Mesothelial cell of epicardium (in vitro differentiated cells): ENCODE measurements at places on chromosomes 12 and 14.

DNA sequence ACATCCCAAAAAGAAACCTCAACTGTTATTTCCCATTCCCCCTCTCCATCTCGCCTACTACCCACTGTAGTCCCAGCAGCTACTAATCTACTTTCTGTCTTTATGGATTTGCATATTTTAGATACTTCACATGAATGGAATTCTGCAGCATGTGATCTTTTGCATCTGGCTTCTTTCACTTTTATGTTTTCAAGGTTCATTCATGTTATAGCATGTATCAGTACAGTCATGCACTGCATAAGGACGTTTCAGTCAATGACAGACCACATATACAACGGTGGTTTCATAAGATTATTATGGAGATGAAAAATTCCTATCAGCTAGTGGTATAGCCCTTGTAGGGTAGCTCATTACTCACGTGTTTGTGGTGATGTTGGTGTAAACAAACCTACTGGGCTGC is 24.5 kb downstream of the PCNX4 start:
- H3K4me3 ChIP-seq = no peak overlapping the region
- DNase-seq = no peak
- H3K27me3 ChIP-seq = no peaks in the 10 kb centered on the region
- H3K4me1 ChIP-seq = peaks cover 4% of the 10 kb centered on the region
- H3K36me3 ChIP-seq = peaks cover 24% of the 10 kb centered on the region

DNA sequence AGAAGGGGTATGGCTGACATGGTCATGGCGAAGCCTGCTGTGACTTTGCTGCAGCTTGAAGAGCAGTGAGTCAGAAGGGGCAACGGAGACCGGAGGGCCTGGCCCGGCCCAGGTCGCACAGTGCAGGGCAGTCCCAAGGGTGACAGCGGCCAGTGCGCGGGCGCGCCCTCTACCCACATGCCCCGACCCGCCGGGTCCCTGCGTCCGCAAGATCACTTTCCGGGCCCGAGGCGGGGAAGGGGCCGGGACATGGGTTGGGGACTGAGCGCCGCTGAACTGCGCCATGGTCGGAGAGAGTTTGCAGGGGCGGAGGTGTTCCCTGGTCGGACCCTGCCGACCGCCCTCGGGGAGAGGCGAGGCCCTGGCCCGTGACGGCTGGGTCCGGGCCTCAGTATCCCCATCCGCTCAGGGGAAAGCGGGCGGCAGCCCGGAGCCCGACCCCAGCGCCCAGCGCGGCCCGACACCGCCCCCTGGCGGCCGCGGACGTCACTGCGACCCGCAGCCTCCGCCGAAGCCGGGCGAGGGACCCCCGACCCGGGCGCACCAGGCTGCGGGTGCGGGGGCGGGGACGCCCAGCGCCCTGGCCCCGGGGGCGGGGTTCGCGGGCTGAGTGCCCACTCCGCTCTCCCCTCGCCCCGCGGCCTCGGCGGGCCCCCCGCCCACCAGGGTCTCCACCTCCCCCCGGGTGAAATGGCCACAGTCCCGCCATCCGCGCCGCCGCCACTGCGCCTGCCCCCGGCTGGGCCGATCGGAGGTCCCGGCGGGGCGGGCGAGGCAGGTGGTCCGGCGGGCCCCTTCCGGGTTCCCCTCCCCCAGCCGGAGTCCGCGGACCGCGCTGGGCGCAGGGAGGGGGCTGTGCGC is 7.2 kb upstream of the ANKRD9 start:
- H3K27me3 ChIP-seq = no peaks in the 10 kb centered on the region
- peaks cover 2% of the 10 kb centered on the region for H3K4me1 ChIP-seq
- peak; percentile 56 for DNase-seq
- H3K27ac ChIP-seq = peak overlapping the region; percentile 47
- no peaks in the 10 kb centered on the region for H3K36me3 ChIP-seq
- H3K4me3 ChIP-seq = peak overlapping the region; percentile 82

- H3K36me3 ChIP-seq = no peaks in the 10 kb centered on the region
- H3K27me3 ChIP-seq = no peaks in the 10 kb centered on the region
- no peaks in the 10 kb centered on the region for H3K4me1 ChIP-seq
- H3K4me3 ChIP-seq = no peak overlapping the region
- no peak overlapping the region for H3K27ac ChIP-seq
These were observed 38.6 kb downstream of the MGST1 start for GRCh38 chr12:16385782-16386646.

- no peaks in the 10 kb centered on the region for H3K27me3 ChIP-seq
- peak overlapping the region; percentile 34 for H3K4me3 ChIP-seq
- H3K4me1 ChIP-seq = peaks cover 17% of the 10 kb centered on the region
These were observed 47.8 kb downstream of the LRCOL1 start for GRCh38 chr12:132562489-132563021.

GRCh38 chr12:91988086-91988923 is 157.3 kb downstream of the BTG1 start:
- no peak overlapping the region for H3K4me3 ChIP-seq
- H3K27me3 ChIP-seq = no peaks in the 10 kb centered on the region
- no peak overlapping the region for H3K27ac ChIP-seq
- no peak for DNase-seq
- peaks cover 42% of the 10 kb centered on the region for H3K4me1 ChIP-seq
- H3K36me3 ChIP-seq = no peaks in the 10 kb centered on the region

- DNase-seq = no peak
- peak overlapping the region; percentile 91 for H3K4me3 ChIP-seq
- peaks cover 87% of the 10 kb centered on the region for H3K27me3 ChIP-seq
- peak overlapping the region; percentile 78 for H3K27ac ChIP-seq
These were observed 663 bp downstream of the PTGER2 start for GRCh38 chr14:52314595-52315354.

GRCh38 chr14:44873536-44873935 is 88.2 kb downstream of the KLHL28 start:
- no peak overlapping the region for H3K4me3 ChIP-seq
- H3K4me1 ChIP-seq = no peaks in the 10 kb centered on the region
- H3K27me3 ChIP-seq = peaks cover 7% of the 10 kb centered on the region
- no peak for DNase-seq
- H3K27ac ChIP-seq = no peak overlapping the region

- H3K27me3 ChIP-seq = no peaks in the 10 kb centered on the region
- no peak for DNase-seq
- H3K4me3 ChIP-seq = no peak overlapping the region
- H3K27ac ChIP-seq = no peak overlapping the region
- H3K4me1 ChIP-seq = no peaks in the 10 kb centered on the region
These were observed 3.2 kb downstream of the GZMH start for GRCh38 chr14:24606297-24606696.

DNA sequence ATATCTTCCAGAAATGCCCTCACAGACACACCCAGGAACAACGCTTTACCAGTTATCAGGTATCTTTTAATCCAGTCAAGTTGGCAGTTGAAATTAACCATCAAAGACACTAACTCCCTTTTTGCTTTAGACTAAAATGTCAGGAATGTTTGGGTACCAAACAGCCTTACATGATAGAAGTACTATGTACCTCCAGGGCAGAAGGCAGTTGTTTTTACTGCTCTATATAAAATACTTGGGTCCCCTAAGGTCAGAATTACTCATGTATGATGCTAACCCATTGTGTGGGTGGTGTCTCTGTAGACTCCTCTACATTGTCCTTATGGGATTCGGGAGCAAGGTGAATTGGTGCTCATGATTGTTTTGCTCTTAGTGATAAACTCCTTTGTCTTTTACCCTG is 492.5 kb upstream of the FLRT2 start:
- DNase-seq = no peak
- peaks cover 26% of the 10 kb centered on the region for H3K4me1 ChIP-seq
- H3K27me3 ChIP-seq = no peaks in the 10 kb centered on the region

GRCh38 chr12:684416-684815 is 21.2 kb upstream of the NINJ2 start:
- DNase-seq = no peak
- H3K36me3 ChIP-seq = no peaks in the 10 kb centered on the region
- H3K4me1 ChIP-seq = peaks cover 2% of the 10 kb centered on the region
- H3K4me3 ChIP-seq = no peak overlapping the region
- H3K27me3 ChIP-seq = no peaks in the 10 kb centered on the region

DNA sequence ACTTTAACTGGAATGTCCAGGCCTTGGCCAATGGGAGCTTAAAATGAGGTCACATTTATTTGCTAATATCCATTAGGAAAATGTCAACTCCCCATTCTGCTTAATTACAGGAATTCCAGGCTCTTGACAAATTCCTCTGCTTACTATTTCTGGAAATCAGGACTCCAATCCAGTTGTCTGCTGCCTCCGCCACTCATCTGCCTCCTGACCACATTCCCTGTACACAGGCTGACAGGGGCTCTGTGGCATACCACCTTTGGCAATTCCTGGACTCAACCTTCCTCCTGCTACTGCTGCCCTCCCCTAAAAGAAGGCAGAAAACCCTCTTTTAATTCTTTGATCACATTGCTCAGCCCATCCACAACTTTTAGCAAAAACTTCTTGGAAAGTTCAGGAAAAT is 37.9 kb downstream of the KICS2 start:
- DNase-seq = no peak
- no peaks in the 10 kb centered on the region for H3K4me1 ChIP-seq
- H3K4me3 ChIP-seq = no peak overlapping the region
- H3K36me3 ChIP-seq = no peaks in the 10 kb centered on the region

GRCh38 chr14:63508033-63508432 is 35.1 kb downstream of the PPP2R5E start:
- peaks cover 13% of the 10 kb centered on the region for H3K36me3 ChIP-seq
- H3K4me3 ChIP-seq = no peak overlapping the region
- H3K27me3 ChIP-seq = no peaks in the 10 kb centered on the region
- no peak for DNase-seq

DNA sequence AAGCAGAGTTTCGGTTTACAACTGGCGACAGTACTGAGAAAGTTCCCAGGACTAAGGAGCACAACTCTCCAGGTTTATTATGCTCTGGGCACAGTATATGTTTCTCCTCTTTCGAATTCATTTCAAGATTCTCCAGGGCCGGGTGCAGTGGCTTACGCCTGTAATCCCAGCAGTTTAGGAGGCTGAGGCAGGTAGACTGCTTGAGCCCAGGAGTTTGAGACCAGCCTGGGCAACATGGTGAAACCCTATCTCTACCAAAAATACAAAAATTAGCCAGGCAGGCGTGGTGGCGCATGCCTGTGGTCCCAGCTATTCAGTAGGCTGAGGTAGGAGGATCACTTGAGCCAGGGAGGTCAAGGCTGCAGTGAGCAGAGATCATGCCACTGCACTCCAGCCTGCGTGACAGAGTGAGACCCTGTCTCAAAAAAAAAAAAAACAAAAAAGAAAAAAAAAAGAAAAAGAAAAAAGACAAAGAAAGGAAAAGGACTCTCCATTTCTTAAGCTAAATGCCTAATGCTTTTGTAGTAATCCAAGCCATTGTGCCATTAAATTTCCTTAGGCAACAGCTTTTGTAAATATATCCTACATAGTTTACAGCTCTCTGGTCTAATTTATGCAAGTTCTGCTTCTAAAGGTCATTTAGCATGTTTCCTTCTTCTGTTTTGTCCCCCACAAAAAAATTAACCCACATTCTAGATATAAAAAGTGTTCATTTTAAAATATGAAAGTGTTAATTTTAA is 34.8 kb downstream of the ATL1 start:
- H3K27ac ChIP-seq = no peak overlapping the region
- no peak for DNase-seq
- peaks cover 2% of the 10 kb centered on the region for H3K4me1 ChIP-seq
- H3K4me3 ChIP-seq = no peak overlapping the region
- H3K36me3 ChIP-seq = no peaks in the 10 kb centered on the region
- no peaks in the 10 kb centered on the region for H3K27me3 ChIP-seq

DNA sequence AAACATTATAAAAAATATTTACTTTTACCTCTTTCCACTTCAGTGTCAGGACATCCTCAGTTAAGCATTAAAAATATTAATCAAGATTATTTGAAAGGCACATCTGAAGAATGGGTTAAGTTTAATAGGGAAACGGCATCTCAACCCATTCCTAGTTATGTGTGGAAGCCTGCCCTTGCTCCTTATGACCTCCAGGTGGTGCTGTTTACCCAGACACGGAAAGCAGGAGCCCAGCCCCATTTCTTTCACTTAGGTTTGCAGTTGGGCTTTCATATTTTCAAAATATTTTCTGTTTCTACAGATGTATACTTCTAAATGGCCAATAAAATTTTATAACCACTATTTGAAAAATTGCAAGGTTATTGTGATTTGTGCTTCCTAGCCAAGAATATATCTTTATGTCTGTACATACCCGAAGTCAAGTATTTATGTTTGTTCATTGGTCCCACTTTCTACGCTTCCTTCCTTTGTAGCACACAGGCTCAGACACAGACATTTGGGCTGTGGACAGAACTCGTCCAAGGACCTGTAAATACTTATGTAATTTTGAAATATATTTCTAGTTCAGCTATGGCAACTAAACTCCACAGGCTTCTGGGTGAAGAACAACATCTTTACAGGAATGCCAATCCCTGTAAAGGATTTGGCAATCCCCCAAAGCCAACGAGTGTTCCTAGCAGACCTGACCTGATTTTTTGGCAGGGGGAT is 247.1 kb downstream of the AKAP6 start:
- peak; percentile 51 for DNase-seq
- H3K4me1 ChIP-seq = peaks cover 14% of the 10 kb centered on the region
- no peak overlapping the region for H3K4me3 ChIP-seq
- no peaks in the 10 kb centered on the region for H3K36me3 ChIP-seq

GRCh38 chr14:104316121-104316722 is 177.8 kb downstream of the KIF26A start:
- no peak overlapping the region for H3K27ac ChIP-seq
- H3K4me1 ChIP-seq = peaks cover 2% of the 10 kb centered on the region
- no peaks in the 10 kb centered on the region for H3K36me3 ChIP-seq

DNA sequence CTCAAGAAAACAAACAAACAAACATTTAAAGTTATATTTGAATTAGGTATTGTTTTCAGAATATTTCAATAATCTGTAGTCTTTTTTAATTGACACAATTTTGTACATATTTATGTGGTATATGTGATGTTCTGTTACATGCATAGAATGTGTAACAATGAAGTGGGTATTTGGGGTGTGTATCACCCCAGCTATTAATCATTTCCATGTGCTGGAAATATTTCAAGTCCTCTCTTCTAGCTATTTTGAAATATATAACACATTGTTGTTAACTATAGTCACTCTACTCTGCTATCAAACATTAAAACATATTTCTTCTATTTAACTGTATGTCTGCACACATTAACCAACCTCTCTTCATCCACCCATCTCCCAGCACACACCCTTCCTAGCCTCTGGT is 32.0 kb upstream of the SIX1 start:
- no peaks in the 10 kb centered on the region for H3K4me1 ChIP-seq
- no peak overlapping the region for H3K4me3 ChIP-seq
- peaks cover 2% of the 10 kb centered on the region for H3K27me3 ChIP-seq

DNA sequence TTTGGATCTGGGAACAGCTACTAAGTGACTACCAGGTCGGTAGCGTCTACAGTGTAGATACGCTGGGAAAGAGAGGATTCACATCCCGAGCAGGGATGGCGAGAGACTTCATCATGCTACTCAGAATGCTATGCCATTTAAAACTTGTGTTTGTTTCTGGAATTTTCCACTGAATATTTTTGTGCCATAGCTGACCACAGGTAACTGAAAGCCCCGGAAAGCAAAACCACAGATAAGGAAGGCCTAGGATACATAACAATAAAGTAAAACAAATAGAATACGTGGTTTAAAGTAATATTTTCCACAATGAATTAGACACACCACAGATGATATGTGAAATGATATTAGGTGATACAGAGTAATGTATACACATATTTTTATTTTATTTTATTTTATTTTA is 7.9 kb upstream of the HCAR1 start:
- no peaks in the 10 kb centered on the region for H3K27me3 ChIP-seq
- no peak overlapping the region for H3K4me3 ChIP-seq
- H3K4me1 ChIP-seq = no peaks in the 10 kb centered on the region
- no peak overlapping the region for H3K27ac ChIP-seq
